ENCODE measurements at places on chromosomes 6 and 20.

DNA sequence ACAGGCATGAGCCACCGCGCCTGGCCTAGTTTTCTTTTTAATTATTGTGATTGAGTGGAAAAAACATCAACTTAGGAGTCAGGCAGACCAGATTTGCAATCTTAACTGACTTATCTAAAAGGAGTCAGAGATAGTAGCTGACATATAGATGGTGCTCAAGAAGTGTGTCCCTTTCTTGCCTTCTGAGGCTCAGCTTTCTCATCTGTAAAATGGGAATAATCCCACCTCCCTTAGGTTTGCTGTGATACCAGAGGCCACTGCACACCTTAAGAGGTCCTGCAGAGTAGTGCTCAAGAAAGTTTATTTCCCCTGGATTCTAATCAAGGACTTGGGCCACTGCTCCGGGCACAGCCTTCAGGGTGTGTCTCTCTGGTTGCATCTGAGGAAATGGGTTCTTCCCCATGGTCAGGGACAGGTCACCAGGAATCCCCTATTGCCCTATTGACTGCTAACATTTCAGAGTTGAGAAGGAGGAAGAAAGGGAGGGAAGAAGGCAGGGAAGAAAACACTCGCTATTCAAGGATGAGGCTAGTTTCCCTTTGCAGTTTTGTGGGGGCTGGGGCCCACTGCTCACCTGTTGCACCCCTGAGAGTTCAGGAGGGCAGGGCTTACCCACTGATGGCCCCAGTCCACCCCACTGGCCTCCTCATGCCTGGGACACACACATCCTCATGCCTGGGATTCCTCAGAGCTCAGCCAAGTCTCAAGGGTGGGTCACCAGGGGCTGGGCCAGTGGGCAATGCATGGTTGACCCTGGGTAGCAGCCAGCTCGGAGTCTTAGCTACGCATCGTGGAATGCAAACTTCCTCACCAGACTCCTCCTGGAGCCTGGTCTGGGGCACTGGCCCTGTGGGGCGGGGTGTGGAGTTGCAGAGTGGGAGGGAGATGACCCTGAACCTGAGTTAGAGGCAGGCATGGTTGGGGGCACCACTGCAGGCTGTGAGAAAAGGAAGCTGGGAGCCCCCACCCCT, 21.2 kb downstream of the C6orf132 start:
- DNase-seq = no peak

- no peak for DNase-seq
These were observed 15.8 kb upstream of the THBS2 start for GRCh38 chr6:169269180-169270076.

GRCh38 chr20:49583669-49584417, 15.9 kb upstream of the PTGIS start:
- DNase-seq = peak; percentile 55

GRCh38 chr6:169073311-169073710, 180.3 kb downstream of the THBS2 start:
- no peak for DNase-seq

DNA sequence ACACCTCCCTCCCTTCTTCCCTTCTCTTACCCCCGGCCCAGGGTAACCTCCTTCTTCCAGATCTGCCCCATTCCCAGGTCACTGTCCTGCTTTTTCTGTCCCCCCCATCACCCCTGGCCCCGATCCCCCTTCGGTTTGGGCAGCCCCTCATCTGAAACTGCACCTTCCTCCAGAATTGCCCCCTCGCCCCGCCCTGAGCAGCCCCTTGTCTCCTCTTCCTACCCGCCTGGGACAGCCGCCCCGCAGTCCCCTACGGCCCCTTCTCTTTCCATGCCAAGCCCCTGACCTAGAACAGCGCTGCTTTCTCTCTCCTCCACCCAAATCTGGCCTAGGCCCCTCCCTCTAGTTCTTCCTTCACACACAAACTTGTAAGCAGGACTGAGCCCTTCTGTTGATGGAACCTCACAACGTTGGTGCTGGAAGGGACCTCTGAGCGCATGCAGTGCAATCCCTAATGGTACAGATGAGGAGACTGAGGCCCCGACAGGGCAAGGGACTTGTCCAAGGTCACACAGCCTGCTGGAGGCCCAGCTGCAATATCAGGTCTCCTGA, 630 bp downstream of the PPP2R5D start:
- DNase-seq = no peak

GRCh38 chr20:16083639-16084280, 489.5 kb downstream of the KIF16B start:
- DNase-seq = no peak

GRCh38 chr20:62063981-62064769, 1.5 kb downstream of the TAF4 start:
- peak; percentile 42 for DNase-seq

DNA sequence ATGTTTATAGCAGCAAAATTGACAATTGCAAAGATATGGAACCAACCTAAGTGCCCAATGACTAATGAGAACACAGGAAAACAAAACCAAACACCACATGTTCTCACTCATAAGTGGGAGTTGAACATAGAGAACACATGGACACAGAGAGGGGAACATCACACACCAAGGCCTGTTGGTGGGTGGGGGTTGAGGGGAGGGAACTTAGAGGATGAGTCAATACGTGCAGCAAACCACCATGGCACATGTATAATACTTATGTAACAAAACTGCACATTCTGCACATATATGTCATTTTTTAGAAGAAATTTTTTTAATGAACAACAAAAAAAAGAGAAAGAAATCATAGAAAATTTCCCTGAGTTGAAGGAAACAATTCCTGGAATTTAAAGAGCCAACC, 3.9 kb downstream of the EPM2A start:
- no peak for DNase-seq

GRCh38 chr20:17610566-17611289, 40.9 kb downstream of the DSTN start:
- DNase-seq = peak; percentile 65

DNA sequence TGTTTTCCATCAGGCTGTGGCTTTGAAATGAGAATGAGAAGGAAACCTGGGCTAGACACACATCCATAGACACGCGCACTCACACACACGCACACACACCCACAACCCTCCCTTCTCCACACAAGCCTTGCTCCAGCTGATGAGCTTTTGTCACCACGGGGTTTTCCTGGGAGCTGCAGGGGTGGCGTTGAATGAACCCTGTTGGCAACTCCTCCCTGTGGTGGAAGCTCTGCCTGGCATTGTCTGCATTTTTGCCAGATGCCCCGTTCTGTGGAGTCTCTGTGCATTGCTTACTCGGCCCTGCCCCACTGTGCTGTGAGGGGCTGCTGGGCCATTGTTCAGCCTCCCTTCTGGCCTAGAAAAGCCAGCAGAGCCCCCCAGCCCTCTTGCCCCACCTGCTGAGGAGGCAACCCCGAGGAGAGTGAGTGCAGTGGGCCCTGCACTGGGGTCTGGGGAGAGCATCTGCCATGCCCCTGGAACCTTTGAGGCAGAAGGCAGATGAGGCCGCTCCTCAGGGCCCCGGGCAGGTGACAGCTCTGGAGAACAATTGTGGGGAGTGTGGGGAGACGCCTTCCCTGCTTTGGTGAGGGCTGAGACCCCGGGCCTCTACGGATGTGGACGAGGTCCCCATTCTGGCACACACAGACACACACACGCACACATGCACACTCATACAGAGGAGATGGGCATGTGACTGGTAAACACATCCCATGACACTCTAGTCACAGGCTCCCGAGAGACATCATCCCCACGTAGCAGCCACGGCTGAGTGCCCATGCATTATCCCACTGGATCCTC, 9.9 kb downstream of the ADIG start:
- no peak for DNase-seq

- no peak for DNase-seq
These were observed 42.3 kb downstream of the CCDC170 start for GRCh38 chr6:151536188-151536479.

DNA sequence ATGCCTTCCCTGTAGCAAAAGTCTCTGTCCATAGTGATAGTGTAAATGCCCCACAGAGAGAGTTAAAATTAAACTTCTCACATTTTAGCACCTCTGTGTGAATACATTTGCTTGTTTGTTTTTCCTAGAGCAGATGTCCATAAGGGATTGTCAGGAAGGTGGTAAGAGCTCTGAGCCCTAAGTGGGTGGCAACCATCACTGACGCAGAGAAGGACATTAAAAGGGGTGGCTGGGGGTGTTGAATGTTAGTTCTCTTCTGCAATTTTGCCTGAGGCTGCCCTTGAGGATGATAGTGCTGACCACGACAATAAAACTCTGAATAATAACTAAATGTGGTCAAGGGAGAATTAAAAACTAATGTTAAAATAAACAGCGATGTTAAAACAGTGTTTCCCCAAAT, 174.3 kb upstream of the ID4 start:
- DNase-seq = no peak

GRCh38 chr6:105112577-105112976, 67.2 kb downstream of the POPDC3 start:
- DNase-seq = no peak

DNA sequence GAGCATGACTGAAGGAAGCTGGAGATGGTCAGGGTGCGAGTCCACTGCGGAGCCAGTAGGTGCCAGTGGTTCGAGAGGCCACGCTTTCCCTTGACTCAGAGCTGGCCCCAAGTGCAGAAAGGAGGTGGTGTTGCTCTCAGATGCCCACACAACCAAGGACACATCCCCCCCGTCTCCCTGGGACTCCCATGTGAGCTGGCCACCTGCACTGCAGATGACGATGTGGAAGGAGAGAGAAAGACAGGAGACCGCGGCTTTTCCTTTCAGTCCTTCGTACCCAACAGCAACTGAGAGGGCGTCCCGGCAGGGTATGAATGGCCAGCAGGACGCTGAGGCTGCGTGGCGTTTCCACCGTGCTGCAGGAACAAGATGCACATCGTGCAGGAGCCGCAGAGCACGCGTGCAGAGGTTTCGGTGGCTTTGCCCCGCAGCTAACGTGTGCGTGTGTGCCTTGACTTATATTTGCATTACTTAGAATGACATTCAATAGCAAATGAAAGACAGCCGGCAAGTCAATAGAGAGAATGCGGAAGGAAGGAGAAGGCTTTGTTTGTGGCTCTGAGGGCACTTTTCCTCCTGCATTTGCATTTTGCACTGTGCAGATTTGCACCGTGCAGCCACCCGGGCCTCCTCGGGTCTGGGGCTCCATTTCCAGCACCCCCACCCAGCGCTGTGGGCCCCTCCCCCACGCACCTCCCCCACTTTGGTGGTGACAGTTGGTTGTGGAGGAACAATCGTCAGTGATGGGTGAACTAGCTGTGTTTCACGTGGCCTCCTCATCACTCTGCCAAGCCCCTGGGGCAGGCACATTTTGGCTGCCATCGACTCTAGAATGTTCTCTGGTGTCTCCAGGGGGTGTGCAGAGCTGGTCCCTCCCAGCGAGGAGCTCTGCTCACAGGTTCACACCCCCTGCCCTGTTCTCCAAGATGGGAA, 26.4 kb upstream of the BHLHE23 start:
- DNase-seq = no peak

DNA sequence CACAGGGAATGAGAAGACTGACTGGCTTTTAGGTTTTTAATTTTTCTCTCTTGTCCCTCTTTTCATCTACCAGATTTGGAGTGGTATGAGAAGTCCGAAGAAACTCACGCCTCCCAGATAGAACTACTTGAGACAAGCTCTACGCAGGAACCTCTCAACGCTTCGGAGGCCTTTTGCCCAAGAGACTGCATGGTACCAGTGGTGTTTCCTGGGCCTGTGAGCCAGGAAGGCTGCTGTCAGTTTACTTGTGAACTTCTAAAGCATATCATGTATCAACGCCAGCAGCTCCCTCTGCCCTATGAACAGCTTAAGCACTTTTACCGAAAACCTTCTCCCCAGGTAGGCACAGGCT, 644 bp downstream of the MAD2L1BP start:
- DNase-seq = no peak

GRCh38 chr20:56376331-56376730, 15.7 kb downstream of the AURKA start:
- DNase-seq = no peak

- DNase-seq = no peak
These were observed 11.0 kb downstream of the RMND1 start for GRCh38 chr6:151440930-151441329.

DNA sequence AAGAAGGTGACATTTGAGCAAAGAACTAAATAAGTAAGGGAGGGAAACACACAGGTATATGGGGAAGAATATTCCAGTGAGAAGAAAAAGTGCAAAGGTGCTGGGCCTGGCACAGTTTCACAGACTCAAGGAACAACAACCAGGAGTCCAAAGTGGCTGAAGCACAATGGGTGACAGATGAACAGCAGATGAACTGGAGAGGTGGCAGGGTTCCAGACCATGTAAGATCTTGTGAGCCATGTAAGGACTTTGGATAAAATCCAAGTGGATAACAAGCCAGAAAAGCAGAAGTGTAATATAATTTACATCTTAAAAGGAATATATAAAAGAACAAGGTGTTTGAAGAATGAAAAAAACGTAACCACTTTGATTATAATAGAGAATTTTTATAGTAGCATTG, 87.9 kb downstream of the MMS22L start:
- no peak for DNase-seq

GRCh38 chr6:119337762-119338161, 11.8 kb downstream of the MAN1A1 start:
- DNase-seq = no peak

- DNase-seq = peak; percentile 36
These were observed 72.5 kb downstream of the B3GAT2 start for GRCh38 chr6:70884074-70884983.
